Cardiac muscle cell (in vitro differentiated cells and primary cell): ENCODE measurements at places on chromosomes 7 and 10. TPM values are rescaled to one million over a fixed set of nuclear protein-coding genes. Genes with fewer than 3 reads are reported as not detected.

Gene UNCX
- total RNA-seq, result 6.4 and 11.8 TPM in 2 replicates

Gene NUTM2A
- 3.0 and 5.6 TPM in 2 replicates for total RNA-seq

DNA sequence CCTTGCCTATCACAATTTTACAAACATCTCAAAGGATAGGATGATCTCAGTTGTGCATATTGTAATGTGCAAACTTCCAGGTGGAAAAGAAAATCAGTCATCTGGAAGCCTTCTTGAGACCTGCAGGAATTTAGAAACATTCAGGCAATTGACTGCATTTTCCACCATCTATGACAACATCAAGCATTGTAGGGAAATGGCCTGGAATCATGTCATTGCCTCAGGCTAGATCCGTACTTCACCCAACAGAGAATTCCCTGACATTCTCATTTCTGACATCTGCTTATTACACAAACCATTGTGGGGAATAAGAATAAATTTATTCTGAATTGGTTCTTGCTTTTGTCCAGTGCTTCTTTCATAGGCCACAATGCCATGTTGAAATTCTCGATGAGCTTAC, 124.9 kb upstream of the NPVF start:
- H3K27ac ChIP-seq, result no peak overlapping the region
- no peaks in the 10 kb centered on the region for H3K27me3 ChIP-seq
- H3K36me3 ChIP-seq, result no peaks in the 10 kb centered on the region
- DNase-seq, result no peak

- H3K4me3 ChIP-seq, result no peak overlapping the region
- no peaks in the 10 kb centered on the region for H3K4me1 ChIP-seq
- no peak overlapping the region for H3K27ac ChIP-seq
- no peaks in the 10 kb centered on the region for H3K36me3 ChIP-seq
- DNase-seq, result no peak
Measured at GRCh38 chr7:9189703-9190102, 756.3 kb downstream of the NXPH1 start.

DNA sequence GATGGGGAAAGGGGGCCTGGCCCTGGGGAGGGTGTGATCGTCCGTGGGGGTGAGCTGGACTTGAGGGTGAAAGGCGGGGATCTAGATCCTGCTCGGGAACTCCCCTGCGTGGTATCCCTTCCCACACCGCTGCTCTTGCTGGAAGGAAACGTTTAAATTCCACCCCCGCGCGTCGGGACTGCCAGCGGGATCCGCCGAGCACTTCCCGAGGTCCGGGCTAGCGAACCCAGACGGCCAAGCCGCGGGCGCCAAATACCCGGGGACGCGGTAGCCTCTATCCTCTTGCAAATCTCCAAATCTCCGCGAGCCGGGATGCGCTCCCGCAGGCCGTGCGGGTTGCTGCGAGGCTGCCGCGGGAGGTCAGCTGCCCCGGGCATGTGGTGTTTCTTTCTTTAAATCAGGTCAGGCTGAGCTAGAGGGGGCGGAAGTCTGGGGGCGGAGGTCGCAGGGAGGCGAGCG, 904 bp downstream of the NPTX2 start:
- H3K27me3 ChIP-seq, result peaks cover 85% of the 10 kb centered on the region
- DNase-seq, result no peak
- no peaks in the 10 kb centered on the region for H3K4me1 ChIP-seq

DNA sequence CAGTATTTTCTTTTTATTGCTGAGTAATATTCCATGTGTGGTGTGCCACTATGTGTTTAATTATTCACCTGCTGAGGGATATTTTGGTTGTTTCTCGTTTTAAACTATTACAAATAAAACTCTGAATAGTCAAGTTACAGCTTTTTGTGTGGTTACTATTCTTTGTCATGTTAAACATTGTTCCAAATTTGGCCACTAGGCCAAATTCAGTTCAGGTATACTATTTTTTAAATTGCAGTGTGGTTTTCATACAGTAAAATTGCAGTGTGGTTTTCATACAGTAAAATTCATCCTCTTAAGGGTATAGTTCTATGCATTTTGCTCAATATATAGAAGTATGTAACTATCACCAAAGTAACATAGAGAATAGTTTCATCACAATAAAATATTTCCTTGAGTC, 97.4 kb upstream of the FAM3C start:
- no peak for DNase-seq
- no peaks in the 10 kb centered on the region for H3K27me3 ChIP-seq
- H3K36me3 ChIP-seq, result no peaks in the 10 kb centered on the region

GRCh38 chr7:151081170-151082101, 827 bp upstream of the FASTK start:
- no peak for DNase-seq
- no peaks in the 10 kb centered on the region for H3K36me3 ChIP-seq
- H3K27me3 ChIP-seq, result no peaks in the 10 kb centered on the region
- peaks cover 23% of the 10 kb centered on the region for H3K4me1 ChIP-seq
- peak overlapping the region; percentile 7 for H3K4me3 ChIP-seq
- peak overlapping the region; percentile 93 for H3K27ac ChIP-seq
